ENCODE measurements at places on chromosomes 7 and 10.

DNA sequence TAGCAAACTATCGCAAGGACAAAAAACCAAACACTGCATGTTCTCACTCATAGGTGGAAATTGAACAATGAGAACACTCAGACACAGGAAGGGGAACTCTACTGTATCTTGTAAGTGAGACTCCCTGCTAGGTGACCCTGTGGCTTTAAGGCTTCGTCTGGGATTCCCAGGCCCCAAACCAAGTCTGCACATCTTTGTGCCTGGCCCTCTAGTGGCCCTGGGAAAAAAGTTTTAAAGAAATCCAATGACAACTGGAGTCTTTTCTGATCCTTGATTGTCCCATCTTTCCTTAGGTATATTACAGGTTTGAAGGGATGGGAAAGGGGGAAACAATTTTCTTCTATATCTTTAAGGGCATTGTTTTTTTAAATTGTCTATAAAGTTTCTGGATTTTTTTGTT lies 10.6 kb upstream of the LIPM start:
- no peak for DNase-seq

- no peak for DNase-seq
Measured at GRCh38 chr7:137626469-137627067, 220.2 kb downstream of the DGKI start.

GRCh38 chr10:110648692-110649346 lies 4.7 kb downstream of the RBM20 start:
- no peak for DNase-seq

- DNase-seq: no peak
Measured at GRCh38 chr7:18538554-18539250, 43.2 kb downstream of the HDAC9 start.

GRCh38 chr7:1852517-1853430 lies 182.7 kb downstream of the ELFN1 start:
- DNase-seq: no peak

- DNase-seq: no peak
Measured at GRCh38 chr7:87151002-87151728, 1.1 kb upstream of the DMTF1 start.

GRCh38 chr7:41445432-41445831 lies 257.5 kb downstream of the INHBA start:
- no peak for DNase-seq

GRCh38 chr7:14855033-14855794 lies 47.3 kb downstream of the DGKB start:
- DNase-seq: no peak

DNA sequence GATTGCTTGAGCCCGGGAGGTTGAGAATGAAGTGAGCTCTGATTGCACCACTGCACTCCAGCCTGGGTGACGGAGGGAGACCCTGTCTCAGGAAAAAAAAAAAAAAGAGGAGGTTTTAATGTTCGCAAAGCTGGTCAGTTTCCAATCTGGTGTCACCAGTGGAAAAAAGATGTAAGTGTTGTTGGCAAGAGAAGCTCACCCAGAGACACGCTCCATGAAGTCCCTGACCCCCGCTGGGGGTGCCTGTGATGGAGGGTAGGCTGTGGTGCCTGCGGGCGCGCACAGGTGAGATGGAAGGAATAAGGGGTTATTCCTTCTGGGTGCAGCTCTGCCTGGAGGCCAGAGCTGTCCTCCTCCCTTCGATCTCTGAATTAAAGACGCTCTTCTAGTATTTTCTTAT lies 122.7 kb downstream of the CUX1 start:
- DNase-seq: no peak

DNA sequence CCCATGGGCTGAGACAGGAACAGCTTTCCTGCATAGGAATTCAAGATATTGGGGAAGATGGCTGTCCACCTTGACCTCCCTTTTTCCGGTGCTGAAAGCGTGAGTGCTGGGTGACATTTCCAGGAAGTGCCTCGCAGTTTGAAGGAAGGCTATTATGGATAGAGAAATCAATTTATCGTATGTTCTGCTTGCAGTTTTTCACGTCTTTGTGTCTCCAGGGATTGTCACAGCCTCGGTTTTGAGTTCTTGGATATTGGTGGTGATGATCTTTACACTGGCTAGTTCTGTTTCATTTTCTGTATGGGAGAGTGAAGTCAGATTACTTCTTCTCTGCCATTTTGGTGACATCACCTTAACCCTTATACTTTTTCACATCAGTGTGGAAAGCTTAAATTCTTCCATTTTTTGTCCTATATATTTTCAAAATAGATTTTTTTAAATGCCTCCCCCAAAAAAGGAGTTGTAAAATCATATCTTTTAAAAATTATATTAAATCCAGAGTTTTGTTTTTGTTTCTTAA lies 102.5 kb upstream of the APBB1IP start:
- DNase-seq: no peak

GRCh38 chr7:424301-424935 lies 95.2 kb downstream of the PDGFA start:
- DNase-seq: no peak

DNA sequence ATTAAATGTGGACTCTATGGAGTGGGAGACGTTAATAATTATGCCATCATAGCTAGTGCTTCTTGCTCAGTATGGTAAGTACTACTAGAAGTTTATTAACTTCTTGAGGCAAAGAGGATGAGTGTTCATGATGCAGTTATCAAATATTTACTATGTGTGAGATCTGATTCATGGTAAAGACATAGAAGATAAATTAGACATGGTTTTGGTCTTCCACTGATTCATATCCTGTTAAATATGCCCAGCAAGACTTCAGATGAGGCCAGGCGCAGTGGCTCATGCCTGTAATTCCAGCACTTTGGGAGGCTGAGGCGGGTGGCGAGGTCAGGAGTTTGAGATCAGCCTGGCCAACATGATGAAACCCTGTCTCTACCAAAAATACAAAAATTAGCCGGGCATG lies 547.1 kb upstream of the ANKRD30A start:
- DNase-seq: no peak

- DNase-seq: no peak
Measured at GRCh38 chr7:127828843-127829500, 177.0 kb downstream of the SND1 start.

DNA sequence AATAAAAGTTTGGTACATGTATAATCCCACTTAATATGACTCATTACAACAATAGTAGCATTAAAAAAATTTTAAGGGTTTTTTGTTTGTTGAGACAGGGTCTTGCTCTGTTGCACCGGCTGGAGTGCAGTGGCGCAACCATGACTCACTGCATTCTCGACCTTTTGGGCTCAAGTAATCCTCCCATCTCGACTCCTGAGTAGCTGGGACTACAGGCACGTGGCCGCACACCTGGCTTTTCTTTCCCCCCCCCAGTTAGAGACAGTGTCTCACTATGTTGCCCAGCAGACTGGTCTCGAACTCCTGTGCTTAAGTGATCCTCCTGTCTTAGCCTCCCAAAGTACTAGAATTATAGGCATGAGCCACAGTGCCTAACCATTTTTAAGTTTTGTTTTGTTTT lies 40.7 kb downstream of the KMT2C start:
- no peak for DNase-seq

GRCh38 chr10:101485681-101486554 lies 102.1 kb downstream of the POLL start:
- no peak for DNase-seq

DNA sequence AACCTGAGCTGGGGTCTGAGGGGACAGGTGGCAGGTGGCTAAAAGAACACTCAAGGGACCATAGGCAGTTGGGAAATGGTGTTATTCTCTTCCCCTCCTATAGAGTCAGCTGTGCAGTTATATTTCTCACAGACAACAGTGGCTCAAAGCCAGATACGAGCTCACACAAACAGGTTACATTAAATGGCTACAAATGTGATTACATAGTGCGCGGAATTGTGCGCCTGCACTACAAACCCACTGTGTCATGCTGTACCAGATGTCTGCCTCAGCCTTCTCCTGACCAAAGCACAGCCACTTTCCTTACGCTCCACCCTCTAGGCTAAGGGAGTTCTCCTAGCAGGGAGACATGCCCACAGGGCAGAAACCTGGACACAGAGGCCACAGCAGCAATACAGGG lies 387.2 kb downstream of the CNTNAP2 start:
- DNase-seq: no peak

All from activated CD4-positive, CD25-positive, alpha-beta regulatory T cell (primary cell).